ENCODE measurements at places on chromosomes 13 and 19. TPM values are rescaled to one million over a fixed set of nuclear protein-coding genes. Genes with fewer than 3 reads are reported as not detected.

DNA sequence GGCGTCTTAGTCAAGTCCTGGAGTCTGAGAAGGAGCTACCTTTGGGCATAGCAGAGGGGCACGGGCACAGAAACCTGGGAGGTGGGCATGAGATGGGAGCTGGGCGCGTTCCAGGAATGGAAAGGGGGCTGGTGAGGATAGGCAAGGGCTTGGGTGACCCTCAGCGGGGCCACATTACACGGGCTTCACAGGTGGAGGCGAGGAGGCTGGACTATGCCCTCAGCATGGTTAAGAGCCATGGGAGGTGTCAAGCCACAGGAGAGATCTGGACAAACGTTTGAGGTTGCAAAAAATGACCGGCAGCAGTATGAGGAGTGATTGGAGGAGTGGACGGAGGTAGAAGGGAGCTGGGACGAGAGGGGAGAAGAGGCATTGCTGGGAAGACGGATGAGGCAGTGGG lies 21.5 kb downstream of the NECTIN2 start:
- DNase-seq, result no peak

DNA sequence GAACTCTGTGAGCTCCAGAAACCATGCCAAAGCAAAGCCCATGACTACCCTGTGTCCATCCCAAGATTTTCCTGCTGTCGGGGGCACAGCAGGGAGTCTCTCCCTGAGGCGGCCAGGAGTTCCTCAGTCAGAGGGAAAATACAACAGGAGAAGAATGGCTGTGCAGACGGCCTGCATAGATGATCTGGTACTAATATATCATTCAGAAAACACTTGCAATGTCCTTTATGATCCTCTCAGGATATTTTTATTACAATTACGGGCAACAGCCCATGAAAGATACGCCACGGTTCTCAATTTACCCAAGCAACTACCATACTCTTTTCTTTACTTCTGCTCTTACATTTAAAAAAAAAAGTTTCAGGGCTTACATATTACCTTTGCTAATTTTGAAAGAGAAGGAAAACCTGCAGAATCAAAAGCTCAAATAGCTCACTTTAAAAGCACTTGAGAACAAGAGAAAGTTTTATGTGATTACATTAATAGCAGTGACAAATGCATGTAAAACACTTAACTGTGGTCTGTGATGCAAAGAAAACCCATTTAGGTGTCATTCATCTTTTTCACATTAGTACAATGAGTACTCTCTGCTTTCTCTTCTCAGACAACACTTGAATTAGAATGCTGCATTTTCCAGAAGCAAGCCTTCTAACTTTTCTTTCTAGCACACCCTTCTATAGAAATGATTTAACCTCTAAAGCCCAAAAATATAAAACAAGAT lies 460.8 kb downstream of the KLF5 start:
- no peak for DNase-seq

Gene ZNF536
- not detected for total RNA-seq

Gene LIPE
- total RNA-seq, result 14.5 TPM

Gene TBC1D4
- 67.1 TPM for total RNA-seq

Gene RNU6-9
- not detected for total RNA-seq

Gene DKKL1
- not detected for total RNA-seq

Gene S1PR2
- 14.2 TPM for total RNA-seq

Gene DAND5
- not detected for total RNA-seq

Gene VSTM1
- 0.73 TPM for total RNA-seq

Measured in T-helper 17 cell (primary cell).